ENCODE measurements at places on chromosomes 2 and 18. TPM values are rescaled to one million over a fixed set of nuclear protein-coding genes. Genes with fewer than 3 reads are reported as not detected.

Gene CD226
- total RNA-seq = 0.13 TPM

Gene SLC9A2
- total RNA-seq = 0.05 TPM

Gene C2orf81
- total RNA-seq = 0.59 TPM

Gene DPP4
- total RNA-seq = 20.2 TPM

Gene ANKRD62
- not detected for total RNA-seq

Gene METAP1D
- 3.5 TPM for total RNA-seq

Gene C2orf74
- 10.1 TPM for total RNA-seq

Gene LYG2
- not detected for total RNA-seq

Gene POTEC
- not detected for total RNA-seq

Gene C2orf80
- total RNA-seq = not detected

Gene ZNF396
- not detected for total RNA-seq

Gene SCN2A
- under 0.01 TPM for total RNA-seq

Gene GALNT5
- under 0.01 TPM for total RNA-seq

Gene NEU4
- total RNA-seq = not detected

Gene IL1RN
- total RNA-seq = not detected

Gene ASPRV1
- total RNA-seq = 0.10 TPM

Gene CYS1
- total RNA-seq = not detected

Gene CD207
- total RNA-seq = not detected

Gene MARCHF4
- 16.3 TPM for total RNA-seq

Gene ERICH2
- total RNA-seq = not detected

Gene SERPINB11
- not detected for total RNA-seq

Gene WIPF1
- 12.4 TPM for total RNA-seq

Gene EN1
- not detected for total RNA-seq

Gene UPP2
- not detected for total RNA-seq

Measured in mammary microvascular endothelial cell (primary cell).